ENCODE measurements at places on chromosomes 7 and 10.

DNA sequence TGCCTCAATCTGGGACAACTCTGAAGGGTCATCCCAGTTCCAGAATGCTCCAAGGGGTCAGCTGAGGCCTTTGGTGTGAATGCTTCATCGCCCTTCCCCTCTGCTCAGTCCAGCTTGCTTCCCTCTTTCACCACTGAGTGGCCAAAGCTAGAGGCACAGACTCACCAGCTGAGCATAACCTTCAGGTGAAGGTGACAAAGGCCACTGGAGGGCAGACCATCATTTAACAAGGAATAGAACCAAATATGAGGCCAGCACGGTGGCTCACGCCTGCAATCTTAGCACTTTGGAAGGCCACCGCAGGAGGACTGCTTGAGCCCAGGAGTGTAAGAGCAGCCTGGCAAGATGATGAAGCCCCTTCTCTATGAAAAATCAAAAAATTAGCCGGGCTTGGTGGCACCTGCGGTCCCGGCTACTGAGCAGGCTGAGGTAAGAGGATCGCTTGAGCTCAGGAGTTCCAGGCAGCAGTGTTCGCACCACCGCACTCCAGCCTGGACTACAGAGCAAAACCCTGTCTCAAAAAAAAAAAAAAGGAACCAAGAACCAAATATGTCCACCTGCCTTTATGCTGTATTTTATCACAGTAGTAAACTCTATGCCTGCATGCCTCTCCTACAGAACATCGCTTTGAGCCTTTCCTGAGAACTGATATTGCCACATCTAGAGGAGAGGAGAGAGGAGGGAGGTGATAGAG is 13.4 kb downstream of the PRKAG2 start:
- DNase-seq: no peak

GRCh38 chr10:24930427-24930826 is 22.0 kb downstream of the PRTFDC1 start:
- DNase-seq: peak; percentile 33

DNA sequence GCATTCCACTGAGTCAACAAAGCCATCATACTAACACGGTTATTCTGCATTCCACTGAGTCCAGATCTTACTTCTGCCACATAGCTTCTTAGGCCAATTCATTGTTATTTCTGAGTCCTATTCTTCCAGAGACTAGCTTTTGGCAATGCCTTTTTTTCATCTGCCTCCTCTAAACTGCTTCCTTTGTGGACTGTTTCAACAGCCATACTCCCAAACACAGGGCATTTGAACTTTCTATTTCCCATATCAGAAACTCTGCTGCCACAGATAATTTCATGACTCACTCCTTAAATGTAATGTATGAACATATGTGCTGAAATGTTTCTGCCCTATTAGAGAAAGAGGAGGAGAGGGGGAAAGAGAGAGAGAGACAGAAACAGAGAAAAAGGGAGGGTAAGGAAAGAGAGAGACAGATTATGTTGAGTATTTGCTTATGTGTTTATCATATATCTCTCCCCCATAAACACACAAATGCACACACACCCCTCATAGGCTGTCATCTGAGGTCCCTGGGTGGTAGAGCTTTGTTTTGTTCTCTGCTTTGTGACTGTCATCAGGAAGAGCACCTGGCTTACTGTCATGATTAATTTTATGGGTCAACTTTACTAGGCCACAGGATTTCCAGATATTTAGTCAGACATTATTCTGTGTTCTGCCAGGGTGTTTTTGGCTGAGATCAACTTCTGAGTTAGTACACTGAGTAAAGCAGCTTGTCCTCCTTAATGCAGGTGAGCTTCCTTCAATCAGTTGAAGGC is 308.0 kb upstream of the KCND2 start:
- DNase-seq: no peak

DNA sequence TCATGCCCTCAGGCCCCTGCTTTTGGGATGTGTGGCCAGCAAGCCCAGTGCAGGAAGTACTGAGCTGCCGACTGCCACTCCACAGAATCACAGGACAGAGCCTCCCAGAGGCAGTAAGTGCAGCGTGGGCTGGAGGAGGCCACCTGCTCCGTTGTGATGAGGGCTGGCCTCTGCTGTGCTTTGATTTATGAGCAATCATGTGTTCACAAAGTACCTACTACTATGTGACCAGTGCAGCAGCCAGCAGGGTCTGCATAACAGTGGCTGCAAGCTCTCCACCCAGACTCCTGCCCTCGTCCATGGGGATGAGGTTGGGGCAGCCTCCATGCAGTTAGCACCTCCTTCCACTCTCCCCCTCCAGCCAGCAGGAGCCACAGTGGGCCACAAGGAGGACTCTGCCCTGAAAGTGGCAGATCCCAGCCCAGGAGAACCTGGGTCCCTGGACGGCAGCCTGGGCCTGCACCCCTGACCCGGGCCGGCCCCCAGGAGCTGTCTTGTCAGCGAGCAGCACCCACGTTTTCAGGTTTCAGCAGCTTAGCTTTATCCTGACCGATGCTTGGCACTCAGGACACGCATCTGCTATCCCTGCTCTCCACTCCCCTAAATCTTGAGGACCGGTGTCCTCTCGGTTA is 37.7 kb upstream of the INSIG1 start:
- no peak for DNase-seq

DNA sequence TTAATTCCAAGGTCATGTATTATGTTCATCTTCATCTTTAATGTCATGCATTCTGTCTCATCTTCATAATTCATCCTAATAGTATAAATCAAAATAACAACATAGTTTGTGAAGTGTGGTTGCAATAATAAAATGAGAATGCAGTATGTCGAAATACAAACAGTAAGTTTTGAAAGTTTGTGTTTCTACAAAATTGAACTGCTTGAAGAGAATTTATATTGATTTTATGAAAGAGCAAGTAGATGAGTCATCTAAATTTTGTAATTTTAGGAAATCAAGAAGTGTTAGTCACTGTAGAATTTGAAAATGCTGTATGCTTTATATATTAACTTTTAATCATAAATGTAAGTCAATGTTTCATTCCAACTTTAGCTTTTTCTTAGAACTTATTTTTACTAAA is 190.5 kb upstream of the PPP1R3A start:
- no peak for DNase-seq

DNA sequence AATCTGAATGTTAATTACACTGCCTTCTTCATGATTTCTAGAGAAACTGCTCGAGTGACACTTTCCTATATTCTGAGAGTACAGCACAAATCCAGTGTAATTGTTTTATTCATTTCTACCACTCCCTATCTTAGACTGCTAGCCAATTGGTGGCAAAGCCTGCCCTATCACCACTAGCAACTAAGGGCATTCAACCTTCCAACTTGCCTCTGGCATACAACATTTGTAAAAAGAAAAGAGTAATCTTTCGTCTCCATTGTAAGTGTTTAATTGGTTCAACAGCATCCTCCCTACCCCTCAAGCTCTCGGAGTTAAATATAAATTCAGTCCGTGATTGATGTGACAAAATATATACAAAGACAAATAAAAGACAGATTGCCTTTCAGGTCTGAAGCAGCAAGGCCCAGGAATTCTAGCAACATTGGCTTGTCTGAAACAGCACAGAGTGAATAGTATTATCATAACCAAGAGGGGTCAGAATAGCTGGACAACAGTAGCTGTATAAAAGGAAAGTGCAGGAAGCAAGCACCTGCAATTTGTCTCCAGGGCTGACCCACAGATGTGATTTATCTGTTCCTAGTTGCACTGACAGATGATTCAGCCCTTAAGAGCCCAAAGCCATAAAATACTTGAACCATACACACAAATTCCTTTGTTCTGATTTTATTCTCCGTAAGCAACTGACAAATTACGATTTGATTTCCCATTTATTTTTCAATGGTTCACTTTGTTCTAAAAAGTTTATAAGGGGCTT is 47.6 kb upstream of the ANKRD1 start:
- peak; percentile 64 for DNase-seq

DNA sequence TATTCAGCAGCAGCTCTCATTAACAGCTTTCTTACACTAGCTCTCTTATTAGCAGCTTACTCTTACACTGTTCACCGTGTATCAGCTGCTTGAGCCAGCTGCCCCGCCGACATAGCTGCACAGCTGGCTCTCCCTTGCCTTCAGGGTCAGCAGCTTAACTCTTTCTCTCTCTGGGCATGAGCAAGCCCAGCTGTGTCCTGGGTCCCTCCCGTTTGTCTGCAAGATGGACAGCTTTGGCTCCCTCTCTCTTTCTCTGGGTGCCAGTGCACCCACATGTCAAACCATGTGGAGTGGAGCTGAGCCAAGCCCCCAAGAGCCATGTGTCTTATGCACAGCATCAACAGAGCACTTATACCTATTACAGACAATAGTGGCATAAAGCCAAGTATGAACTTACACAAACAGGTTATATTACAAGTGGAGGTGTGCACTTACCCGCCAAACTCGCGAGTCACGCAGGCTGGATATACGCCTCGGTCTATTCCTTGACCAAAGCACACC is 35.7 kb upstream of the MTPAP start:
- DNase-seq: no peak

DNA sequence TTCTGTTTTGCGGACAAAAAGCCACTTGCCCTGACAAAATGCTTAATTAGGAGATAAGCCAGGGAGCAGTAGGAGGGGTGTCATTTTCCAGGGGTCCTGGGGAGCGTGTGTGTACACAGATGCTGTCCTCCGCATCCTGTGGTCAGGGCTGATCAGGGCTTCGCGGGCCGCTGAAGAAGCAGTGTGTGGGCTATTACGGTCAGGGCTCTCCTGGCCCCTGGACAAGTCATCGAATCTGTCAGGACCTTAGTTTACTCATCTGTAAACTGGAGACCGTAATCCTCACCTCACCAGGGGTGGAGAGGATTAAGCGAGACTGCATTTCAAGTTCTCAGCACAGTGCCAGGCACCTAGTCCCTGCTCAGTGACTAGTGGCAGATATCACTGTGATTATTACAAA is 26.0 kb upstream of the MXI1 start:
- no peak for DNase-seq

GRCh38 chr7:381211-382042 is 91.5 kb downstream of the FOXL3 start:
- no peak for DNase-seq

DNA sequence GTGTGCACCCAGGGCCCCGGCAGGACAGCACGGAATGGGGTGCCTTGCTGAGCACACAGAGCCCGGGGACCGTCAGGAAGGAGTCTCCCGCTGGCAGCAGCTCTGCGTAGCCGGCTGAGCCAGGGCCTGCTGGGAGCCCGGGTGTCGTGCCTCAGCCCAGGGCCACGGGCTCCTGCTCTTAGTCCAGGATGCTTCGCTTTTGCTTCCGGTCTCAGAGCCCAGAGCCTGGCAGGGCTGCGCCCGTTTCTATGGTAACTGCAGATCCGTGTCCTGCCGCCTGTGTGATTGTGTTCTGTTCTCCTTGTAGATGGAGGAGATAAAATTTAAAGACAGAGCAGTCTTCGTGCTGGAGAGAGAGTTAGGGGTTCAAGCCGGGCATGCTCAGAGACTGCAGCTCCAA is 53.7 kb upstream of the DPYSL4 start:
- DNase-seq: no peak

DNA sequence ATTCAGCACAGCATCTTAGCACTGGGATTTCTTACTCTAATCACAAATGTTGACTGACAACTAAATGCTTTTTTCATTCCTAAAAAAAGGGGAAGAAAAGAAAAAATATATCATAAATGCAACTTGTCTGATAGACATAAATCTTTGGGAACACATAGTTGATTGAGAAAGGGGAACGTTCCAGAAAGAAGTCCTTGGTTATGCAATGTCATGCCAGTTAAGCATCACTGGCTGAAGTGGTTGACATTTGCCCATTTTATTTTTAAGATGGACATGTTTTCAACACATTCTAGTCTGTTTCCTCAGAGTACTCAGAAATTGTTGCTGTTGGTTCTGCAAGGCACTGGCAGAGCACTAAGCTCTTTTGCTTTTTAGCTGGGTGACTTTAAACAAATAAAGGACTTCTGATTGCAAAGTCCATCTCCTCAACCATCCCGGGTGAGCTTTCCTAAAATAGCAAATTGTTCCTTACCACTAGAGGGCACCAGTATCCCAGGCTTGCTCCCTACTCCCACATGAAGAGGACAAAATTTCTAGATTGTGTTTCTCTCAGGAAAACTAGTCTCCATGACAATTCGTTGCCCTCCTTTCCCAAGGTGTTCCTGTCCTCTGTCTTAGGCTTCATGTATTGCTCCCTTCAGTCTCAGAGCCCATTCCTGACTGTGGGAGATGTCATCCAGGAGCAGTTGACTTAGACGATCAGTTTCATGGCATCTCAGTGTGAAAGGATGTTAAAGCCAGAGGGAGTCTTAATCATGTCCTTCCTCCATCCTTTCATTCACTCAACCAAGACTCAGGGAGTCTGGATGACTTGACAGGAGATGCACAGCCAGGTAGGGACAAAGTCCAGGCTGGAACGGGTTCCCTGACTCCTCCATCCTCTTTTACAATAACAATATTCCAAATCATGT is 23.9 kb downstream of the OPALIN start:
- no peak for DNase-seq

DNA sequence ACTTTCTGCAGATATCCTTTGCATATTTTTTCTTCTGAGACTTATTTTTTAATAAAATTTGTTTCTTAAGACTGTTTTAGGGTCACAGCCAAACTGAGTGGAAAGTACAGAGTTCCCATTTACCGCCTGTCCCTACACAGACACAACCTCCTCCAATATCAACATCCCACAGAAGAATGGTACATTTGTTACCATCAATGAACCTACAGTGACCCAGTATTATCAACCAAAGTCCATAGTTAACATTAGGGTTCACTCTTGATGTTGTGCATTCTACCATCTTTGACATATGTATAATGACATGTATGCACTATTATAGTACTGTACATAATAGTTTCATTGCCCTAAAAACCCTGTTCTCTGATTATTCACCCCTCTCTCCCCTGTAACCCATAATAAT is 14.6 kb upstream of the REEP3 start:
- no peak for DNase-seq
